ENCODE measurements at places on chromosomes 5 and 9.

DNA sequence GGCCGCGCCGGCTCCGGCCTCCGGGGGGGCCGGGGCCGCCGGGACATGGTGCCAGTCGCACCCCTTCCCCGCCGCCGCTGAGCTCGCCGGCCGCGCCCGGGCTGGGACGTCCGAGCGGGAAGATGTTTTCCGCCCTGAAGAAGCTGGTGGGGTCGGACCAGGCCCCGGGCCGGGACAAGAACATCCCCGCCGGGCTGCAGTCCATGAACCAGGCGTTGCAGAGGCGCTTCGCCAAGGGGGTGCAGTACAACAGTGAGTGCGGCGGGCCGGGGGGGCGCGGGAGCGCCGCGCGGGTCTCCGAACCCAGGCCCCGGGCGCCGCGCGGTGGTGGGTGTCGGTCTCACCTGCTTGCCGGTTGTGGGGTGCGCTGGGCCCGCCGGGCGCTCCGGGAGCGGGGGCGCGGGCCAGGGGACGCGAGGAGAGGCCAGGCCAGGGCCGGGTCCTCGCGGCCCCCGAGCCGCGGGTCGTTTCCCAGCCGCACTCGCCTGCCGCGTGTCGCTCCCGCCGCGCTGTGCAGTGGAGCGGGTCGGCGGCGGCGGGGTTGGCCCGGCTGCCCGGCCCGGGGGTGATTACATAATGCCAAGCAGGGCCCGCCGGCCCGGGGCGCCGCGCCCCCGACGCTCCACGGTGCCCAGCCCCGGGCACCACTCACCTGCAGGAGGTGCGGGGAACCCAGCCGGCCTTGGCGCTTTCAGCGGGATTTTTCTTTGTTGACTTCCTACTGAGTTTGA lies 492 bp downstream of the RABL6 start:
- DNase-seq, result peak; percentile 37

- DNase-seq, result no peak
Observed at GRCh38 chr9:123426406-123426805, 70.4 kb downstream of the CRB2 start.

GRCh38 chr9:3526997-3527940 lies 1.5 kb upstream of the RFX3 start:
- peak; percentile 20 for DNase-seq

DNA sequence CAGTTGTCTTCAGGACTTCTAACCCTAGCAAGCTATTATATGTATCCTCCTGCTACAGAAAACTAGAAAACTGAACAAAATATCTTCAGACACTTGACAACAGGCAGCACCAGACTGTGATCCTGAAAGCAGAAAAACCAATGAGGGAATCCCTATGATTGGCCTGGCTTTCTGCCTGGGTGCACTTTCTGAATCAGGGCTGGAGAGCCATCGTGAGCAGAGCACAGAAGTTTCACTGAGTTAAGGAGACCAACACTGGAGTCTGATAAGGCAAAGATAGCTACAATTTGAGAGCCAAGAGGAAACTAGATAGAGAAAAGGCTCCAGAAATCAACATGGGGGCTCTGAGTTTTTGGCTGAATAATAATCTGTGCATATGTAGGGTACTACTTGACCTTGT lies 106.5 kb downstream of the FANCC start:
- no peak for DNase-seq

All from AG20443 (cell line).